ENCODE measurements at places on chromosomes 13 and 19. TPM values are rescaled to one million over a fixed set of nuclear protein-coding genes. Genes with fewer than 3 reads are reported as not detected.

GRCh38 chr13:22162889-22163288 lies 492.0 kb downstream of the FGF9 start:
- DNase-seq: no peak

GRCh38 chr19:3807131-3807480 lies 20.9 kb upstream of the MATK start:
- DNase-seq: no peak

- peak; percentile 95 for DNase-seq
Observed at GRCh38 chr19:532561-533363, 1.2 kb downstream of the CDC34 start.

DNA sequence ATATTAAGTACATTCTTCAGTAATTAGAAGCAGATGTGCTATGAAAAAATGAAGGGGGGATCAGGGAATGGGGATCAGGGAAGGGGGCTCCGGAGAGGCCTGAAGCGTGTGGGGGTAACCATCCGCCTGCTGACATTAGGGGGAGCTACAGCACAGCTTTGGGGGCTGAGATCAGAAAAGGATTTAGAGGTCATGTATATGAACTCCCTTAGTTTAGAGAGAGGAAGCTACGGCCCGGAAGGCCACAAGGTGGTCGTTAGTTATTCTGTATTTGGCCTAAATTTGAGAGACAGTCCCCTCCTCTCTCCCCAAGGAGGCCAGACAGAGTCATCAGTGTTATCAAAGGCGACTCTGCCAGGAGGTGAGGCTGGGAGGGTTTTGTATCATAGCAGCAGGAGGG lies 99.0 kb downstream of the TM9SF2 start:
- no peak for DNase-seq

ZNF723 gene
- not detected for total RNA-seq

NLRP5 gene
- not detected for total RNA-seq

PODNL1 gene
- 3.2 TPM for total RNA-seq

- DNase-seq: peak; percentile 55
Observed at GRCh38 chr19:48466561-48467325, 2.4 kb upstream of the CYTH2 start.
